ENCODE measurements at places on chromosomes 6 and 20.

- DNase-seq: peak; percentile 98
These were observed 9.8 kb downstream of the PGM3 start for GRCh38 chr6:83183082-83183828.

DNA sequence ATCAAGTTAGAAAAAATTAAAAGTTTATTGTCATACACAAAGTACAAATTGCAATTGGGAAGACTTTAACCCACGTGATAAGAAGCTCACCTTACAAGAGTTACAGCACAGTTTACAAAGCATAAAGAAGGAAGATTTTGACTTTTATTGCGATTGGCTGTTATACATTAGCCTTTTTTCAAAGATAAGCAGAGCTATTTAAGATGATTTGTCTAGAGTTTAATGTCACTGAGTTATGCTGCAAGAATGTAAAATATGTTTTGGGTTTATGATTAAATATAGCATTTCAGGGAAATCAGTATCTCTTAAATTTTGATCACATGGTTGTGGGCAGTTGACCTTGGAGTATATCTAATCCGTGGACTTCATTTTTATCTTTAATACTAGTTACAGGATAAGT lies 664.2 kb upstream of the PTCHD4 start:
- peak; percentile 56 for DNase-seq

DNA sequence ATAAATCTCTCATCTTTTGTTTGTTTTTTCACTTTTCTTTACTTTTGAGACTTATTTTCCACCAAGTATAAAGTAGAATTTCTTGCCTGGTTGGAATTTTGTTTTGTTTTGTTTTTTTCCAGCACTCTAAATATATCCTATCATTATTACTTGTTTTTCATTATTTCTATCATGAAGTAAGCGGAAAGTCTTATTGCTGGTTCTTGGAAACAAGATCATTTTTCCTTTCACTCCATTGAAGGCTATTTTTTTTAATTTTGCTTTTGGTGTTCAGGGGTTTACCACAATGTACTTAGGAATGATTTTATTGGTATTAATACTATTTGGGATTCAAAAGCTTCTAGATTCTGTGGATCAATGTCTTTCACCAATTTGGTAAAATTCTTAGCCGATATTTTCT lies 190.1 kb downstream of the LAMA2 start:
- no peak for DNase-seq

- no peak for DNase-seq
These were observed 336.3 kb downstream of the NRN1 start for GRCh38 chr6:5670381-5670780.

- no peak for DNase-seq
These were observed 656.1 kb downstream of the COL12A1 start for GRCh38 chr6:74549746-74550145.

- DNase-seq: no peak
These were observed 235.7 kb downstream of the MYLK4 start for GRCh38 chr6:2514965-2515543.

DNA sequence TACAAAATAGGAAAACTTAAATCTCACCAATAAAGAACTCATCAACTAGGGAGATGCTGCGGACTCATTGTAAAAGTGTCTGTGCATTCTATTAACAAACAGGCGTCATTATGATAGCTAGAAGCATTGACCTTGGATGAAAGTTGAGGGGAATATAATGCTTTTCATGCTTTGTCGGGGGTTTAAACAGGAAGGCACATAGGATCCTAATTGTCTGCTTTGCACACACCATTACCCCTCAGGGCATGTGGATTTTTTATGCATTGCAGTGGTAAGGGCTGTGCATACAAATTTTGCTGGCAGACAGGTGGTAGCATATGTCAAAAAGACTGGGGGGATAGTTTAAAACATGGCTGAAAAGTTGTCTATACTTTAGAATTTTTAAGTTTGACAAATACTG lies 447.9 kb upstream of the PLCB4 start:
- DNase-seq: no peak

- peak; percentile 69 for DNase-seq
These were observed 16.0 kb downstream of the HFE start for GRCh38 chr6:26103141-26103769.

DNA sequence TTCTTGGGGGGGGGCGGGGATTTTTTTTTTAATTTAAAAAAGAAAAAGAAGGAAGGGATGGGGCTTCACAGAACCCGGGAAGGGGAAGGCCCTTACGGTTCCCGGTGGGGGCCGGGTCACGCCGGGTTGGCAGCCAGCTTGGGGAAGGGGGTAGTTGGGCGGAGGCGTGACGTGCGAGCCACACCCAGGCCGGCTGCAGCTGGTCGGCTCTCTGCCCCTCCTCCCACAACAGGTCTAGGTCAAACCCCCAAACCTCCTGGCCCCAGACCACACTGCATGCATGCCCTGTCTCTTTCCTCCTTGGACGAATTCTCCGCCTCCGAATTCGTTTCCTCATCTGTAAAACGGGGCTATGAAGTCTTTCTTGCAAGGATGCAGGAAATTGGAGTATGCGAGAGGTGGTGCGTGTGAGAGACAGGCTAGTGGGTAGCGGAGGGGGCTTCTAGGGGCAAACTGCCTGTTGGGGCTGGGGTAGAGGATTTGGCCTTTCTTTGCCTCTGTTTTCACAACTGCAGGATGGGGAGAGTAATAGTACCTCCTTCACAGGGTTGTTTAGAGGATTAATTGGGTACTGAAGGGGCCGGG lies 828 bp downstream of the HCK start:
- DNase-seq: no peak

GRCh38 chr6:149285626-149286025 lies 31.9 kb upstream of the TAB2 start:
- DNase-seq: no peak

DNA sequence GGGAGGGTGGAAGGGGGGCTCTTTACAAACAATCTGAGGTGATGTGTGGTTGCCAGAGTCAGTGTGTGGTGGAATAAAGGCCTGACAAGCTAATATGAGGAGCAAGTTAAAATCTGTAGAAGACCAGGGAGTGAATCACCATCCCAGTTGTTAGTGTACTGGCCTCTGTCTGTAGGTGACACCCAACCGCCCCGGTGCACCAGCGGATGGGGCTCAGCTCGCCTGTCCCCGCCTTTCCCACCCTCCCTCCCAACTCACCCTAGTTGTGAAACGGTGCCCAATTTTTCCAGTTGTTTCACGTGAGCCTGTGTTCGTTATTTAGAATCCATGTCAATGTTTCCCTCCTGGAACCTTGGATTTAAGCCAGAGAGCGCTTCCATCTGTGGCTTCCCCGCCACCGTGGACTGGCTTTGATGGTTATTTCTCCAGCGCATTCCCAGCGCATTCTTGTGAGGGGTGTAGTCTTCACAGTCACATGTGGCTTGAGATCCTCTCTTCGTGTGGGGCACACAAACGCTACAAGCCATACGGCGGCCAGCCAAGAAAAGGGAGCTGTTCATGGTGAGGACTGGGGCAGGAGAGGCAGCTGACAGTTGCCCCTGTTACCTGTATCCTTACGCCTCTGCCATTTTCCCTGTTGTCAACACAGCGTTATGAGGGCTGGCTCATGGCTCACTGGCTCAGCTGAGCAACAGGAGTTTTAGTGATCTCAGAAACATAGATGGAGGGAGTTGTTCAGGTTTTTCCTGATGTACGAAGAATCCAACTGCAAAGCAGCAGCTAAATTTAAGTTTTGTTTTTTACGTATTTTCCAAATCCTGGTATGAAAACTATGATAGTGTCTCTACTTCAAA lies 137.6 kb downstream of the ZDHHC14 start:
- peak; percentile 67 for DNase-seq

GRCh38 chr6:137787016-137787415 lies 80.0 kb upstream of the TNFAIP3 start:
- no peak for DNase-seq

DNA sequence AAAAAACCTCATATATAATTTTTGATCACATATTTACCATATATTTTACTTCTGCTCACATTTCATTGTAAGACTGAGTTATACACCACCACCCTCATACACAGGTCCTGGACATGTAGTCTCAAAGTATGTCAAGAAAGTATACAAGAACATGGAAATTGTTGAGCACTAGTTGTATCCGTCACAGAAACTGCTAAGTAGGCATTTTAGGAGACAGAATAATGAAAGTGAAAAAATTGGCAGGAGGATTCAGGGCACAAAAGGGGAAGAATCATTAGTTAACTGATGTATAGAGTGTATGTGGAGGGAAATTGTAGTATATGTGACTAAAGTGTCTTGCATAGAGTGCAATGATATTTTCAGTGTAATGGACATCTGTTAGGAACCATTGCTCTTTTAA lies 458.8 kb downstream of the TFAP2B start:
- DNase-seq: no peak

DNA sequence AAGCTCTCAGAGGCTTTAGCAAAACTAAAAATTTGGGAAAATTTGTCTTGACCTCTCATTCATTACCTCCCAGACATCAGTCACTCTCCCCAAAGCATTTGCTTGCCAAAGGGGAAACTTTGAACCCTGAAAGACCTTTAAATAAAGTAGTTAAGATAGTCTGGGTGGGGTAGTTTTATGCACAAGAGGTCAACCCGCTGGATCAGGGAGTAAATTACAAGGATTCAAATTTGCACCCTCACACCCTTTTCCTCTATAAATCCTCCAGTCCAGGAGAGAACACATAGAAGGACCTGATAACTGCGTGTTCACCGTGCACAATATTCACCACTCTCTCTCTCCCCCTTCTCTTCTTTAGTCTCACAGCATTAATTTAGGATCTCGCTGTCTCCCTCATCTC lies 36.1 kb upstream of the TNFRSF21 start:
- DNase-seq: no peak

DNA sequence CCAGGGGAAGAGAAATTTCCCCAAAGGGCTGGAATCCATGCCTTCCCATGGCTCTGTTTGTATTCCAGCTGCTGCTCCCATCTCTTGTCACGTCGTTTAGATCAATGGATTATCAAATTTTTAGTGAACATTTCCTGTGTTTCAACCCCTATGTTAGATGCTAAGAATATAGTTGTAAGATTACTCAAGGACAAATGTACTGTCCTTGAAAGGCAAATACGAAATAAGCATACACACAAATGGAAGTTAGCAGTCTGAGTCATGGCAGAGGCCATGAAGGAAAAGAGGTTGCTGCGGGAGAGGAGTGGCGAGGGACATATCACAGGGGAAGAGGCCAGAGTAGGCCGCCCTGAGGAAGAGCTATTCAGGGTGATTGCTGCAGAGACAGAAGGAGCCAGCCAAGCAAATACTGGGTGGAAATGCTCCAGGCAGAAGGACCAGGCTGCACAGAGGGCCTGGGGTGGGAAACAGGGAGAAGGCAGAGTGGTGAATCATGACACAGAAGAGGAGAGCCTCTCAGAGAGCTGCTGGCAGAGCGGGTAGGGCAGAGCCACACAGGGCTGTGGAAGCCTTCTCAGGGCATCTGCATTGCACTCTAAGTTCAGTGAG lies 219.2 kb upstream of the LRFN2 start:
- peak; percentile 23 for DNase-seq

GRCh38 chr6:12590901-12591300 lies 125.7 kb upstream of the PHACTR1 start:
- no peak for DNase-seq

DNA sequence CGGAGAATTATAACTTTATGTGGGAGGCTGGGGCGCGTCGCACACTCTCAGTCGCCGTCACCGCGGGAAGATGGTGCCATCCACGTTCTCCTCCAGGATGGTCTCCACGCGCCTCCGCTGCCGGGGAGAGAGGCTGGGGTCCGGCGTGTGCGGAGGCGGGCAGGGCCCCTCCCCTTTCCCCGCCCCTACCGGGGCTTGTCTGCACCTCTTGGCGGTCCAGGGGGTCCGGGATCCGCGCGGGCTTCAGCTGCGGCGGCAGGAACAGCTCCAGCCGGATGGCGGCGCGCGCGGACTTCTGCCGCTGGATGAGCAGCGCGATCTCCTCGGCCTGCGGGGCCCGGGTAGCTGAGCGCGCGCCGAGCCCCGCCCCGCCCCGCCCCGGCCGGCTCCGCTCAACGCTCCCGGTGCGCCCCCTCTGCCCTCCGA lies 807 bp downstream of the LKAAEAR1 start:
- peak; percentile 77 for DNase-seq

DNA sequence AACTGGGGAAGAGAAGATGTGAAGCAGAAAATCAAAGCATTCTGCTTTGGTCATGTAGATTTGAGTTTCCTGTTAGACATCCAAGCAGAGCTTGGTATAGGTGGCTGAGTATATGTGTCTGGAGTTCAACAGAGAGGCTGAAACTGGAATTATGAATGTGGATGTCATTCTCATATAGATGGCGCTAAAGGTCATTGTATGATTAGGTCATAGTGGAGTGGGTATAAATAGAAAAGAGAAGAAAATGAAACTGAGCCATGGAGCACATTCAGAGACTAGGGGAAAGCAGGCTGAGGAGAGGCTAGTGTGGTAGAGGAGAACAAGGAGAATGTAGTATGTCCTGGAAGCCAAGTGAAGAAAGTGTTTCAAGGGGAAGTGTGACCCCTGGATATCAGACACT lies 295.6 kb upstream of the PLN start:
- DNase-seq: no peak

- DNase-seq: peak; percentile 45
These were observed 1.3 kb downstream of the SRF start for GRCh38 chr6:43172104-43173007.

GRCh38 chr20:9244811-9245210 lies 175.9 kb downstream of the PLCB4 start:
- no peak for DNase-seq

- DNase-seq: no peak
These were observed 60.1 kb upstream of the TAGAP start for GRCh38 chr6:159104931-159105330.

DNA sequence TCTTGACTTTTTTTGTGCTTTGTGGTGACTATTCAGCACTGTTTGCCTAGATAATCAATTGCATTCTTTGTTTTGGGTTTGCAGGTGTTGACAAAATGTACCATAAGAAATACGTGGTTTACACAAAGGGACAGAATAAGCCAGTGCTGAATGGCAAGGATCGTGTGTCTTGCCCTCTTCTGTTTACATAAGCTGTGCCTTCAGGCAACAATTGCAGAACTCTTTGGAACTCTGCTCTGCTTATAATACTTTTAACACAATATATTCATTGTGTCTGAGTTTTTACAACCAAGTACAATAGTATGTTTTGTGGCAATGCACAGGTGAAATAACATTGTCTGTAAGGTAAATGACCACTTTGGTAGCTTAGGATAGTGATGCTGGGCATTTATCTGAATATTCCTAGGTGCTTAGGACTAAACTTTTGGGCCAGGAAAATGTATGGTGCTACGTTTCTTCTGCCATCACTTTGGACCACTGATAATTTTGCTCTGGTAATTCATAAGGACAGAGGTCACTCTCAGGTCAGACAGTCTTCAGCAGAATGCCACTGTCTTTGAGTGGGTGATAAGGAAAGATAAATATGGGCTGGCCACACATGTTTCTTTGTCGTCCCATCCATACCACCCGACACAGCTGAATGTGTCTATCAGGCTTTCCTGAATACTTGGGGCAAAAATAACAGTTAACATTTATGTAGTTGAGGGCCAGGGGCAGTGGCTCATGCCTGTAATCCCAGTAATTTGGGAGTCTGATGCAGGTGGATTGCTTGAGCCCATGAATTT lies 344.6 kb upstream of the IMPG1 start:
- no peak for DNase-seq
